ENCODE measurements at places on chromosomes 7 and 10. TPM values are rescaled to one million over a fixed set of nuclear protein-coding genes. Genes with fewer than 3 reads are reported as not detected.

Gene ADARB2
- total RNA-seq, result 0.51 TPM

Gene TRUB1
- total RNA-seq, result 8.0 TPM

Gene CHST12
- 6.3 TPM for total RNA-seq

Gene OR6B1
- total RNA-seq, result not detected

Gene LIPF
- not detected for total RNA-seq

Gene PARD3
- 19.1 TPM for total RNA-seq

Gene ADCYAP1R1
- total RNA-seq, result 0.37 TPM

Gene CUBN
- total RNA-seq, result 0.33 TPM

Gene TRPV6
- 1.5 TPM for total RNA-seq

Gene CAMK1D
- total RNA-seq, result 5.3 TPM

Gene HYAL4
- total RNA-seq, result not detected

Gene FAM237B
- total RNA-seq, result not detected

Gene HMX2
- total RNA-seq, result not detected

Gene HABP2
- total RNA-seq, result 195 TPM

Gene ITPRID1
- total RNA-seq, result not detected

Gene CALCR
- not detected for total RNA-seq

Gene OR2A5
- not detected for total RNA-seq

Gene CCDC146
- 3.3 TPM for total RNA-seq

Gene TLX1
- total RNA-seq, result 0.60 TPM

Gene DOCK4
- total RNA-seq, result 25.9 TPM

Gene FBXL13
- not detected for total RNA-seq

Gene TMEM26
- 0.42 TPM for total RNA-seq

Gene EFCAB10
- total RNA-seq, result not detected

Gene DLG5
- 8.8 TPM for total RNA-seq

Gene GUSB
- total RNA-seq, result 65.2 TPM

Gene OR2A1
- not detected for total RNA-seq

Gene SUMF2
- total RNA-seq, result 92.4 TPM

Gene GPR15LG
- not detected for total RNA-seq

Gene CADPS2
- 9.1 TPM for total RNA-seq

Gene GPR85
- 0.42 TPM for total RNA-seq

Gene MRLN
- not detected for total RNA-seq

Gene SEMA4G
- 40.4 TPM for total RNA-seq

Gene IL6
- total RNA-seq, result not detected

Gene MDH2
- total RNA-seq, result 174 TPM

Gene SLC29A4
- 3.6 TPM for total RNA-seq

Gene POLD2
- 36.4 TPM for total RNA-seq

Gene RAPGEF5
- 48.3 TPM for total RNA-seq

Gene ABCC2
- total RNA-seq, result 257 TPM

Gene ZPBP
- total RNA-seq, result not detected

Gene KNDC1
- 0.54 TPM for total RNA-seq

Gene NKX2-3
- total RNA-seq, result not detected

Gene KIAA1217
- 24.5 TPM for total RNA-seq

Gene SMIM30
- 27.9 TPM for total RNA-seq

Gene ANKRD61
- not detected for total RNA-seq

Gene PRKG1
- 1.6 TPM for total RNA-seq

Gene FFAR4
- 0.25 TPM for total RNA-seq

Gene ANXA8
- total RNA-seq, result 0.44 TPM

Gene GPR146
- 43.9 TPM for total RNA-seq

Gene ARMC3
- not detected for total RNA-seq

Gene C10orf62
- total RNA-seq, result 1.3 TPM
